ENCODE measurements at places on chromosomes 7 and 10. TPM values are rescaled to one million over a fixed set of nuclear protein-coding genes. Genes with fewer than 3 reads are reported as not detected.

INA gene
- 6.2 TPM for total RNA-seq

NPC1L1 gene
- total RNA-seq: not detected

CYP3A7 gene
- 0.22 TPM for total RNA-seq

OR2A12 gene
- not detected for total RNA-seq

ASNS gene
- 12.6 TPM for total RNA-seq

AOC1 gene
- total RNA-seq: not detected

CPA4 gene
- 1.3 TPM for total RNA-seq

C10orf53 gene
- not detected for total RNA-seq

EPHA1 gene
- total RNA-seq: 40.8 TPM

PCLO gene
- 2.1 TPM for total RNA-seq

GPER1 gene
- 0.33 TPM for total RNA-seq

PCBD1 gene
- 8.6 TPM for total RNA-seq

DIP2C gene
- 18.8 TPM for total RNA-seq

All from placental epithelial cell (primary cell).